HS-5 (cell line): ENCODE measurements at places on chromosomes 4 and X.

- no peak for DNase-seq
Measured at GRCh38 chr4:94038195-94038594, 169.5 kb upstream of the SMARCAD1 start.

- no peak for DNase-seq
Measured at GRCh38 chr4:184420402-184420801, 53.9 kb downstream of the IRF2 start.

GRCh38 chrX:68985135-68985755 lies 156.4 kb downstream of the EFNB1 start:
- no peak for DNase-seq

DNA sequence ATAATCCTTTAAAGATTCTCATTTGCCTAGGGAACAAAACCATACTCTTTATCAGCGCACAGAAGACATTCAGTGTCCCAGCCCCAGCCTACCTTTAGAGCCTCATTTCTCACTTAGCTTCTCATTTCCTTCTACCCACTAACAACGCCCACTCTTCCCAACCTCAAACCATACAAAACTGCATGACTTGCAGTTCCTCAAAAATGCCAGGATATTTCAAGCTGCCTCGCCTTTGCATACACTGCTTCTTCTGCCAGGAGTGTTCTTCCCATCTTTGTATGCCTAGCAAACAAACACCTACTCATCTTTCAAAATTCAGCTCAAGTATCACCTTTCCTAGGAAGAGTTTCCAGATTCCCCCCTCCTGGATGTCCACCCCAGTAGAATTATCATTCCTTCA lies 129.9 kb upstream of the ADGRL3 start:
- no peak for DNase-seq

DNA sequence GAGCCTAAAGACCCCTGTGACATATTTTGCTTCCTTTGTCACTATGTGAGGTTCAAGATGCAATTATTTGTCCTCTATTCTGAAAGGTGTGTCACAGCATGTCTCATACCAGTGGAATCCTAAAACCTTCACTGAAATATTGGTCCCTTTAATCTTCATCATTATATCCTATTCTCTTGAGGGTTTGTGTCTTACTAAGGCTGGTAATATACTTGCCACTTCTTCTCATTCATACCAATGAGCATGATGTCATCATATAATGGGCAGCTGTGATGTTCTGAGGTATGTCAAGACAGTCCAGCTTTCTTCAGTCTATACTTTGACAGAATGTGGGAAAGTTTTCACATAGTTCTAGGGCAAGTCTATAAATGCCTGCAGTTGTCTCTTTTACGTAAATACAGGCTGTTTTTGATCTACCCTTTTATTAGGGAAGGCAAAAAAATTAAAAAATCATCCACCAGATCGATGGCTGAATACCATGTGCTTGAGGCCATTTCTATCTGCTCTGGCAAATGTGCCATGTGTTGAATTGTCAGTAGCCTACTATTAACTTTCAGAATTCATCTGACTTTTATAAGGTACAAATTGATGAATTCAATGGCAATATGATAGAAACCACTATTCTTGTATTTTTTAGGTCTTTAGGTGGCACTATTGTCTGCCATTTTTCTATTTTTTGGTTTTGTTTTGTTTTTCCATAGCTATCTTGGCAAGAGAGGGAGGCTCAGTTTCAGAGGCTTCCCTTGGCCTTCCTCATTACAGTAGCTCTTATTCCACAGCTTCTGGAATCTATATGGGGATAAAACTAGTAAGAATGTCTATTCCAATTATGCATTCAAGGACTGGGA lies 209.0 kb downstream of the PPARGC1A start:
- DNase-seq = no peak

DNA sequence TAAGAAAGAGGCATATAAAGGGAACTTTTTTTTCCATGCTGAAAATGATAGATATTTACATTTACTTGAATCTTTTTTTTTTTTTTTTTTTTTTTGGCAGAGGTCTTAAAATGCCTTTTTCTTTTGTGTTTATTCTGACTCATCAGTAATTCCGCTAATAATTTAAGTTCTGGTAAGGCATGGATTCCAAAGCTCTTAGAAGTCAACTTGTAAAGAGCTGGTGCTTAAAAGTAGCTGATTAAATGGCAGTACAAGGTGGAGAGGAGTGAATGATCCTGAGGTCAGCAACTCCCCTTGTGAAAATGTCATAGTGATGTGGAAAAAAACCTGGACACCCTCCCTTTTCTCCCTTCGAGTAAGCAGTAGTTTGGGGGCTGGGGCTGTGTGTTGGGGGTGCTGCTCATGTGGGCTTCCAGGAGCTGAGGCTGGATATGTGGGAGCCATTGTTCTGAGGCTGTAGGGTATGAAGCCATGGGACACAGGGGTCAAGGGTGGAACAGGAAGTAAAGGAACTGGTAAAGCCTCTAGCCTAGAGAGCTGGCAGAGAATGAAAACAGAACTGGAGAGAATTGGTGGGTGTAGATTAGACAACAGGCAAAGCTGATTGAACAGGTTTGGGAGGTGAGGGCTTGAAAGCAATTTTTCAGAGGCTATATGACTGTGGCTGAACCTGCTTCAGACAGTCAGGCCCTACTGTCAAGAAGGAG lies 41.0 kb upstream of the PITX2 start:
- DNase-seq = peak; percentile 41

DNA sequence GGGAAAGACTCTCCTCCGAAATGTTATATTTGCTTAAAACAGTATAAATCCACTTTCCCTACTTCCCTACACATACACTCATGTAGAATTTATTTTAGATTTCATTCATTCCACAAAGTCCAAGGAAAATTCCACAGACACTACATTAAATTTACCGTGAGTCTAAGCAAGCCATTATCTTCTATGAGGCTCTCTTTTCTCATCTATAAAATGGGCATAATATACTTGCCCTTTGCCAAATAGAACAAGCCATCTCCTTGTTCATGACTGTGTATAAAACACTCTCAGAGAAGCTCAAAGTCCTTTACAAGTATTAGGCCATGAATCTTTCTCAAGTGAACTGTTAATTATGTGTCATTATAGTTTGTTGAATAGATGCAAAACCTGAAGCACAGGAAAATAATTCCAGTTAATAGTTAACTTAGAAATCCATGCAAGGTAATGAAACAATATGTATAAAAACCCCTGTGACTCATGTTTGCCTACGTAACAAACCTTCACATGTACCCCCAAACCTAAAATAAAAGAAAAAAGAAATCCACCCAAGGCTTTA lies 10.7 kb downstream of the TEC start:
- DNase-seq = no peak
